ENCODE measurements at places on chromosomes 7 and 10.

GRCh38 chr10:100998991-100999741, 442 bp upstream of the LZTS2 start:
- no peak for DNase-seq

- DNase-seq = no peak
These were observed 118.5 kb upstream of the TMEM106B start for GRCh38 chr7:12092499-12093130.

DNA sequence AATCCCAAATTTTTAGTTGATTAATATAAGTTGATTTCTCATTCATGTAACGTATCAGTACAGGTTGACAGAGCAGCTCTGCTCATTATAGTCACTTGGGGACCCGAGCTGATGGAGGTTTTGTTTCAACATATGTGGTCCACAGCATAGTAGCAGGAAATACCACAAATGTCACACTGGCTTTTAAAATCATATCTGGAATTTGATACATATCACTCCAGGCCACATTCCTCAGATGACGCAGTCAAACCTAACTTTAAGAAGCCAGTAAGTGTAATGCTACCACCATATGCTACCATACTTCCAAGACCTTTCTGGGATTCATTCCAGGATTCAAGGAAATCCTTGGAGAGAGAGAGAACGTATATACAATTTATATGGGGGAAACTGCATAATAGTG, 156.3 kb downstream of the PHF14 start:
- DNase-seq = no peak

DNA sequence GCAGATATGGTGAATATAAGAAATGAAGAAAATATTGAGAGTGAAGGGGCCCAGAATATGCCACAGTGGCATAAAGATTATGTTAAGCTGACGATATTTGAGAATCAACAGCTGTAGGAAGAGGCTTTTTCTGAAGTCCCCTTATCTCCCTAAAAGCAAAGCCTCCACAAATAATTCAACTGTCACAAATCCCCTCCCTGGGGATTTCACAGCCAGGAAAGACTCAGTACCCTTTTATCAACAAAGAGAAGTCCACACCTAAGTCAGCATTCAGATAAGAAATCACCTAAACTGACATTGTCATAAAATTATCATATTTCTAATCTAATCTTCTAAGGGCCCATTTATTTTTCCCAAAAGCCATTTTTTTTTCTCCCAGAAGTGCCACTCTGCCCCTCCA, 284.9 kb upstream of the VWC2 start:
- no peak for DNase-seq

- DNase-seq = no peak
These were observed 589.0 kb downstream of the NXPH1 start for GRCh38 chr7:9022456-9022855.

GRCh38 chr10:132294561-132295318, 13.0 kb downstream of the STK32C start:
- DNase-seq = no peak

DNA sequence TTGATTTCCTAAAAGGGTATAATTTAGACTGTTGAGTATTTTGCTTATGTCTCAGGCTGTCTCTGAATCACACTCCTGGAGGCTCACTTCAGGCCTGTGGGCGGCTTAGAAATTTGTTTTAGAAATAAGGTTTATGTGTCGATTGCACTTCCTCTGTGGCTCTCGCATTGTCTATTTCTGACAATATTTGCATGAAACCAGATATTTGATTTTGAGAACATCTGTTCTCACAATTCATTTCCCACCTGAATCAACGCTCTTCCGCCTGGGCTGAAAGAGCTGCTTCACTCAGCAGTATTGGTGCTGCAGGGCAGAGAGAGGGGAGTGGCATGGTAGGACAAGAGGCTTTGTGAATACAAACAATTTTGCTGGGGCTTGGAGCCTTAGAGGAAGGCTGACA, 262.0 kb downstream of the ADRA2A start:
- DNase-seq = no peak

GRCh38 chr10:110067960-110068770, 60.4 kb downstream of the ADD3 start:
- no peak for DNase-seq

GRCh38 chr10:126075009-126075408, 178.6 kb downstream of the FANK1 start:
- DNase-seq = no peak

- no peak for DNase-seq
These were observed 12.1 kb upstream of the NPY start for GRCh38 chr7:24271938-24272337.

- no peak for DNase-seq
These were observed 19.6 kb downstream of the PCLO start for GRCh38 chr7:83143107-83143506.

GRCh38 chr7:64775289-64775688, 18.9 kb upstream of the ZNF138 start:
- no peak for DNase-seq

DNA sequence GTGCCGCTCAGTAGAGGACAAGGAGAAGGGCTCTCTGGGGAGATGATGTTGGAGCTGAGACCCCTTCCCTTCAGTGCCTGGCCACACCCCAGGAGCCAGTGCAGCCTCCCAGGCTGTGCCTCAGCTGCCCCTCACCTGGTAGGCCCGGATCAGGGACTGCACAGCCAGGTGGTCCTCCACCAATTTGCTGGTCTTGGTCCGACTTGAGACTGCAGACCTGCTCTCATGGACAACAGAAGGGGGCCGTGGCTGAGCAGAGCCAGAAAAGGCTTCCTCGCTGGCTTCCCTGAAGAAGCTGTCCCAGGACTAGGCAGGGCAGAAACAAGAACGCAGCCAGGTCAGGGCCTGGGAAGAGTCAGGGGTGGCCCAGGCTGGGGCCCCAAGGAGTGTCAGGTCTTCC, 5.5 kb downstream of the OGDHL start:
- DNase-seq = no peak

DNA sequence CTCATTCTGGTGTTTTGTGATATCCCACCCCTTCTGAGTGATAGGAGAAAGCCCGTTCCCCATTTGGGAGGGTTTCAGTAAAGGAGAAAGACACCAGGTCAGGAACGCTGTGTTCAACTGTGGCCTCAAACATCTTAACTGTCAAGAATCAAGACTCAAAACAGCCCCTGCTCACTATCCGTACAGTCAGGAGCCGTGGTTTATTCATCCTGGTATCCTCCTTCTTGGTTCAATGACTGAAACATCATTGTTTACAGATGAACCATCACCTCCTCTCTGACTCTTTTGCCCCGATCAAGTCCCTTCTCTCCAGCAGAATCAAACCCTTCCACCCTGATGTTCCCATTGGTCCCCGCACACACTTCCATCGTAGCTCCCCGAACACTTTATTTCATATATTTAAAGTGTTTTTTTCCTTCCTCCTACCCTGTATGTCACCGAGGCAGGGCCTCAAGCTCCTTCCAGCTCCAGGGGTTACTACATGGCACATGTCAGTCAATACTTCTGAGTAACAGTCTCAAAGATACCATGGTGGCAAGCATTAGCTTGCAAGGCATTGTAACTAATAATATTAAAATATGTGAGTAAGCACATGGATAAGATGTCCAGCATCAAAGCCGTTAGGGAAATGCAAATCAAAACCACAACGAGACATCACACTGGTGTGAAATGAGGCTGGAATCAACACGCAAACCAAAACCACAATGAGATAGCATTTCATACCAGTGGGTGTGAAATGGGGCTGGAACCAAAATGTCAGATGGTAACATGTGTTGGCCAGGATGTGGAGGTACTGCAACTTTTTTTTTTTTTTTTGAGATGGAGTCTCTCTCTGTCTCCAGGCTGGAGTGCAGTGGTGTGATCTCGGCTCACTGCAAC, 124.7 kb upstream of the C1QL3 start:
- no peak for DNase-seq

DNA sequence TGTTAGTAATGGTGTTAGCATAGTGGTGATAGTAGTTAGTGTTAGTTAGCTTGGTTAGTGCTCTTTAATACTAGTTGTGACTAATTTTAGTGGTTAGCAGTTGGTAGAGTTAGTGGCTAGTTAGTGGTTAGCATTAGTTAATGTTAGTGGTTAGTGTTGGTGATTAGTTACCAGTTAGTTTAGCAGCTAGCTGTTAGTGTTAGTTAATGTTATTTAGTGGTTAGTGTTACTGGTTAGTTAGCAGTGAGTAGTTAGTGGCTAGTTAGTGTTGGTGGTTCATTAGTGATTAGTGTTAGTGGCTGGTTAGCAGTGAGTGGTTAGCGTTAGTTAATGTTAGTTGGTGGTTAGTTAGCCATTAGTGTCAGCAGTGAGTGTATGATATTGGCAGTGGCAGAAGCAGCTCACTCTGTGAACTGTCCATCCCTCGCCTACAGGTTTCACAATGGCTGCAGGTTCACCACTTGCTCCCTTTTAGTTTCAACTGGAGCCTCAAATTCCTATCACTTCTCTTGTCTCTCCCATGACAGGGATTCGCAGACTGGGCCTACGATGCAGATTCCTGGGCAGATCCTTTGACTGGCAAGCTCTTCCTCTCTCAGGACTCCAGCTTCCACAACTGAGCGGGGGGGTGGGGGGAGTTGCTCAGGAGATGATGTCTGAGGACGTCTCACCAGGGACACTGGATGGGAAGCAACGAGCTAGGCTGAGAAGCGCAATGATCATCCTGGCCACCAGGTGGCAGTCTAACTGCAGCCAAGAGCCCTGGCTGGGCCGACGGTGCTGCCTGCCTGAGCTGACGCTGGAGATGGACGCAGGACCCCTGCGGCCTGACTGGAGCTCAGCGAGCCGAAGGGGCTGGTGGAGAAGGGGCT, 19.5 kb downstream of the GHRHR start:
- DNase-seq = no peak

DNA sequence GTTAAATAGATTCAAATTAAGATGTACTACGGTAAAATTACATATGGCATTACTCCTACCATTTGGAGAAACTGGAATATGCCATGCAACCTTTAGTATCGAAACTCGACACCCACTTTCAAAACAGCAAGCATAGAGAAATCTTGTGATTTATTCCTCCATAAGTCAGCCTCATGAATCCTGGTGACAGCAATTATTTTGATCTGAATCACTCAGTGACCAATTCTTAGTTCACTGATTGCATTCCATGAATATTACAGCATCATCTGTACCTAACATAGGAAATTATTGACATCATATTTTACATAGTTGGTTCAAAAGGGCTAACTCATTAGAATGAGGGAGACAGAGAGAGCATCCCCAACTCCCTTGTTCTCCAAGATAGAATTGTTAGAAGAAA, 89.6 kb downstream of the CACNB2 start:
- DNase-seq = no peak

DNA sequence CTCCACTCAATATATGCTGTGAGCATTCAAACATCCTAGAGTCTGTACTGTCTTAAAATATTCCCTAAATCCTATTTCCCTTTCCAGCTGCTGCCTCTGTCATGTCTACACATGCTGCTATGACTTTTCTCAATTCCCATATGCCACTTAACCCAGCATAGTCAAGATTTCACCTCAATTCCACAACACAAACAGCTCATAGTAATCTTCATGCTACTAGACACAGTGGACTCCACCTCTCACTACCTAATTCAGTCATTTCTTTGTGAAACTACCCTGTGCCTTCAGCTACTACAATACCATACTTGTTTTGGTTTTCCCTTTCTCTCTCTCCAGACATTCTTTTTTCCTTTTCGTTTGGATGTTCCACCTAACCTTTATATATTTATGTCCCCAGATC, 45.5 kb downstream of the GSAP start:
- DNase-seq = no peak

DNA sequence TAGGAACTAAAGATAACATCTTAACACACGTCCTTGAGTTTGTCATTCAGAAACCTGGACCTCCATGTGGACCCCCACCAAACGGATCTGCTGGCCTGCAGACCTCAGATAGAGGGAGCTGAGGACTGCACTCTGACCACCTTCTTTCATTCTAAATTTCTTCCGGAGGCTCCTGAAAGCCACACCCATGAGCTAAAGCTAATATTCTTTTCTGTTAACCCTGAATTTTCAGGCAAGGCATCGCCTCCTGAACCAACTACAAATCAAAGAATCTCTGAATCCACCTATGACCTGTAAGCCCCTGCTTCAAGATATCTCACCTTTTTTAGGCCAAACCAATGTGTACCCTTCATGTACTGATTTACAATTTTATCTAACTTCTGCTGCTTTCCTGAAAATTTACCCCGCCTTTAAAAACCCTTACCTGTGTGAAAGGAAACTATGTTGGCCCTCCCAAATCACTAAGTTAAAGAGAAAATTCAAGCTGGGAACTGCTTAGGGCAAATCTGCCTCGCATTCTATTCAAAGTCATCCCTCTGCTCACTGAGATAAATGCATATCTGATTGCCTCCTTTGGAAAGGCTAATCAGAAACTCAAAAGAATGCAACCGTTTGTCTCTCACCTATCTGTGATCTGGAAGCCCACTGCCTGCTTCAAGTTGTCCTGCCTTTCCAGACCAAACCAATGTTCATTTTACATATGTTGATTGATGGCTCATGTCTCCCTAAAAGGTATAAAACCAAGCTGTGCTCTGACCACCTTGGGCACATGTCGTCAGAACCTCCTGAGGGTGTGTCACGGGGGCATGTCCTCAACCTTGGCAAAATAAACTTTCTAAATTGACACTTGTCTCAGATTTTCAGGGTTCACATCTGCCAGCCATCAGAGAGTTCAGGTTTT, 7.7 kb upstream of the MSMB start:
- no peak for DNase-seq

GRCh38 chr7:150941351-150942000, 36.6 kb downstream of the KCNH2 start:
- no peak for DNase-seq

- no peak for DNase-seq
These were observed 1.4 kb downstream of the EPHB4 start for GRCh38 chr7:100825751-100826513.

GRCh38 chr7:90825779-90826178, 229.7 kb downstream of the CDK14 start:
- DNase-seq = no peak

DNA sequence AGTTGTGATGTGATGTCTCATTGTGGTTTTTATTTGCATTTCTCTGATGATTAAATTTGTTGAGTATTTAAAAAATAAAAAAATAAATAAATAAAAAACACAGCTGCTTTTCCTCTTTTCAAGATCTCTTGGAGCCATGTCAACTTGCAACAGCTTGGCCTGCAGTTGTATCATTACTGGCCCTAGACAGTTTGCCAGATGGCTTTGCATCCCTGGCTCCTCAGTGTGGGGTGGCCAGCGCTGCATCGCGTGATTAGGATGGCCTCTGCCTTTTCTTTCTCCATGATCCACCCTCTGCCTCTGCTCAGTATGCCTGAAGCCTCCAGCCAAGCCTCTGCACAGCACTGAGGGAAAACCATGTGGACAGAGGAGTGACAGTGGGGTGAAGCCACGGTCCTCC, 96.8 kb downstream of the PPP1R3C start:
- DNase-seq = no peak
